ENCODE measurements at places on chromosomes 2 and 18. TPM values are rescaled to one million over a fixed set of nuclear protein-coding genes. Genes with fewer than 3 reads are reported as not detected.

- H3K4me1 ChIP-seq, result no peaks in the 10 kb centered on the region
- no peaks in the 10 kb centered on the region for H3K27me3 ChIP-seq
- DNase-seq, result no peak
- H3K36me3 ChIP-seq, result no peaks in the 10 kb centered on the region
- H3K4me3 ChIP-seq, result no peak overlapping the region
These were observed 52.0 kb downstream of the LRATD1 start for GRCh38 chr2:14684516-14684915.

GRCh38 chr2:231614559-231615057 lies 21.9 kb downstream of the TEX44 start:
- peaks cover 64% of the 10 kb centered on the region for H3K4me1 ChIP-seq
- peak overlapping the region; percentile 95 for H3K27ac ChIP-seq
- H3K4me3 ChIP-seq, result peak overlapping the region; percentile 19

The ZNF385B gene
- 1.2 TPM for total RNA-seq

DNA sequence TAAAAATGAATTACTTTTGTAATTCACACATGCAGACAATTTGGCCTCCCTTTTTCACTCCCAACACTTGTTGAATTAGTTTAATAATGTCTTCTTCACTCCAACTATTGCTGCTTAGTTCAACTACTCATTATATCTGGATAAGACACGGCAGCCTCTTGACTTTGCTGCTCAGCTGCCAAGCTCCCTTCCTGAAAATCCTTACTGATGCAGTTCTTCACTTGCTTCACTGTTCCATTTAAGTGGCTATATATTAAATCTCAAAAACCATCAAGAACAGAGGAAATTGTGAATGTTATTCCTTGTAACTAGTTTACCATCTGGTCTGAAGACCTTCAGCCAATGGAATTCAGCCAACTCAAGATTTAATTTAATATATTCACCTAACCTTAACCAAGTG lies 127.1 kb downstream of the NCOA1 start:
- no peak for DNase-seq
- H3K27ac ChIP-seq, result no peak overlapping the region
- H3K4me1 ChIP-seq, result no peaks in the 10 kb centered on the region
- no peaks in the 10 kb centered on the region for H3K36me3 ChIP-seq
- H3K4me3 ChIP-seq, result no peak overlapping the region

The ZC3H8 gene
- 6.0 TPM for total RNA-seq

- H3K27ac ChIP-seq, result no peak overlapping the region
- H3K36me3 ChIP-seq, result no peaks in the 10 kb centered on the region
- no peaks in the 10 kb centered on the region for H3K27me3 ChIP-seq
- no peak for DNase-seq
These were observed 126.8 kb downstream of the CDC42EP3 start for GRCh38 chr2:37544591-37545031.

DNA sequence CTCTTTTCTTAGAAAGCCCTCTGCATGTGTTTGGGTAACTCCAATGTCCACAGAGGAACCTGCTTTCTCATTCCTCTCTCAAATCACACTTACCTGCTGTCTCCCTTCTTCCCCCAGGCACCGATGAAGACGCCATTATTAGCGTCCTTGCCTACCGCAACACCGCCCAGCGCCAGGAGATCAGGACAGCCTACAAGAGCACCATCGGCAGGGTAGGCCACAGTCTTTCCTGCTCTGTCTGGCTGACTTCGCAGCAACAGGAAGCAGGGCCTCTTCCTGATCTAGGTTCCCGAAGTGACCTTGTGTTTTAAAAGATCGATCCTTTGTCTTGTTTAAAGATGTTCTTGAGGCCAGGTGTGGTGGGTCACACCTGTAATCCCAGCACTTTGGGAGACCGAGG lies 25.0 kb upstream of the GMCL1 start:
- no peak overlapping the region for H3K4me3 ChIP-seq
- H3K27me3 ChIP-seq, result no peaks in the 10 kb centered on the region
- no peak for DNase-seq
- peaks cover 24% of the 10 kb centered on the region for H3K36me3 ChIP-seq
- no peak overlapping the region for H3K27ac ChIP-seq

The CRYBA2 gene
- not detected for total RNA-seq

DNA sequence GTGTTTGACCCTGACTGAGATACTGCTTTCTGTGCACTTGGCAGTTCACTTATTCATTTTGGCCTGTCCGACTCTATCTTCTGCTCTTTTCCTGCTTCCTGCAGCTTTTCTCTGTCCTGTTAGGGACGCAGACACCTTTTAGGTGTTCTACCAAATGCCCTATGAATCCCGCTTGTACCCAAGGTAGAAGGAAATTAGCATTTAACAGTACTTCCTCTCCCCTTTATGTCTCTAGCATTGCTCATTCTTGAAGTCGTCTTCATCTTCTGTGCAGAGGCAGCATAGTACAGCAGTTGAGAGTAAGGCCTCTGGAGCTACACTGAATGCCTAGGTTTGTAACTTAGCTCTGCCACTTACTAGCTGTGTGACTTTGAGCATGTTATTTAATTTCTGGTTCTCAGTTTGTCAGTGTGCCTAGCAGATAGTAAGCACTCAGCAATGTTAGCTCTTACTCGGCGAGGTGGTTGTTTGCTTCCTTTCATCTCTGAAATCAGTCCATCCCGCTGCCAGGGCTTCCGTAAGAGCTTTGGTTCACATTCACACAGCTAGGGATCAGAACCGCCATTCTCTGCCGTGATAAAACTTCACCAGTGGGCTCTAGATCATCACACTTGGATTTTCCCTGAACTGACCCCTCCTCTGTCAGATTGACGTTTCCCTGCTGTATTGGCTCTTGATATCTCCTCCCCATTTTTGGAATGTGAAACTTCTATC lies 1.4 kb downstream of the CCT7 start:
- H3K27ac ChIP-seq, result peak overlapping the region; percentile 98
- H3K27me3 ChIP-seq, result no peaks in the 10 kb centered on the region
- no peak for DNase-seq
- H3K36me3 ChIP-seq, result no peaks in the 10 kb centered on the region
- peak overlapping the region; percentile 92 for H3K4me3 ChIP-seq
- peaks cover 37% of the 10 kb centered on the region for H3K4me1 ChIP-seq

DNA sequence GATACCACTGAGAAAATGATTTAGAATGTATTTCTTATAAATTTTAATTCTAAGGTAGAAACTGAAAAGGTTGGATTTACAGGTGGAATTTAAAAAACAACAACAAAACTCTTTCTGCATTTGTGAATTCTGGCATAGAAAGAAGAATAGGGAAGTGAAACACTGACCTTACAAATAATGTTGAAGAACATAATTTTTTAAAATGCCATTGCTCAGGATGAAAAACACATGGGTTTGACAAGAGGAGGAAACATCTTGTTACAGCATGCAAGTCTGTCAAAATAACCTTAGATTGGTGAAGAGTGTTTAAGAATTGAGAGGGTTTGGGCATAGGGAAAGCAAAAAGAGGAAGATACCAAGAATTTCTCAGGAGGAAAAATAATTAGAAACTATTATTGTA lies 184.3 kb downstream of the UBE2E3 start:
- no peak overlapping the region for H3K27ac ChIP-seq
- no peaks in the 10 kb centered on the region for H3K27me3 ChIP-seq
- no peak overlapping the region for H3K4me3 ChIP-seq
- H3K36me3 ChIP-seq, result no peaks in the 10 kb centered on the region

- H3K27me3 ChIP-seq, result no peaks in the 10 kb centered on the region
- H3K4me3 ChIP-seq, result no peak overlapping the region
- H3K4me1 ChIP-seq, result no peaks in the 10 kb centered on the region
- H3K36me3 ChIP-seq, result no peaks in the 10 kb centered on the region
- DNase-seq, result no peak
These were observed 1229.1 kb upstream of the ACVR2A start for GRCh38 chr2:146615778-146616177.

The GAL3ST2 gene
- 50.8 TPM for total RNA-seq

- peaks cover 33% of the 10 kb centered on the region for H3K27me3 ChIP-seq
- no peak for DNase-seq
- H3K36me3 ChIP-seq, result no peaks in the 10 kb centered on the region
- no peak overlapping the region for H3K27ac ChIP-seq
- H3K4me3 ChIP-seq, result no peak overlapping the region
These were observed 41.8 kb downstream of the CIB4 start for GRCh38 chr2:26599387-26599786.

Data from transverse colon (tissue), 4 donors.